Stimulated activated effector memory CD8-positive, alpha-beta T cell treated with anti-CD3 and anti-CD28 coated beads, Interleukin-12 subunit alpha, Interleukin-12 subunit beta, amount 100 ng/mL, for 72 hours (primary cell): ENCODE measurements at places on chromosomes 2 and 18.

GRCh38 chr18:3458952-3459853 is 9.2 kb downstream of the TGIF1 start:
- no peak for DNase-seq

- no peak for DNase-seq
Observed at GRCh38 chr18:58254873-58255511, 211.0 kb downstream of the NEDD4L start.

DNA sequence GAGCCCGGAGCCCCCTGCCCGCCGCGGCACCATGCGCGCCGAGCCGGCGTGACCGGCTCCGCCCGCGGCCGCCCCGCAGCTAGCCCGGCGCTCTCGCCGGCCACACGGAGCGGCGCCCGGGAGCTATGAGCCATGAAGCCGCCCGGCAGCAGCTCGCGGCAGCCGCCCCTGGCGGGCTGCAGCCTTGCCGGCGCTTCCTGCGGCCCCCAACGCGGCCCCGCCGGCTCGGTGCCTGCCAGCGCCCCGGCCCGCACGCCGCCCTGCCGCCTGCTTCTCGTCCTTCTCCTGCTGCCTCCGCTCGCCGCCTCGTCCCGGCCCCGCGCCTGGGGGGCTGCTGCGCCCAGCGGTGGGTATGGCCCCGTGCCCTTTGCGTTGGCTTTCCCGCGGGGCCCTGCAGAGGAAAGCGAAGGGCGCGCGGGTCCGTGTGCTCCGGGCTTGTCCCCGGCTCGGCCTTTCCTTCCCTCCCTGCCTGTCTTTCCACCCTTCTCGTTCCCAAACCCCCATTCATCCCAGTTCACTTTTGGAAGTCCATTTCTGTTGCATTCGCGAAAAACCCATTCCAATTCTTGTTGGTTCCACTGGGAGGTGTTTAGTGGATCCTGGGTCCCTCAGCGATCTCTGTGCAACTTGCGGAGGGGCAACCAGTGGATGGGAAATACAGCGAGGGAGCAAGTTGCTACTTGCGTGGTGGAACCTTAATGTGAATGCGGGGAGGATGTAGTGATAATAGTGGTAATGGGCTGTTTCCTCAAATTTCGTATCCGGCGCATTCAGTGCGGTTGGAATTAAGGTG is 599 bp downstream of the ADAM23 start:
- no peak for DNase-seq

DNA sequence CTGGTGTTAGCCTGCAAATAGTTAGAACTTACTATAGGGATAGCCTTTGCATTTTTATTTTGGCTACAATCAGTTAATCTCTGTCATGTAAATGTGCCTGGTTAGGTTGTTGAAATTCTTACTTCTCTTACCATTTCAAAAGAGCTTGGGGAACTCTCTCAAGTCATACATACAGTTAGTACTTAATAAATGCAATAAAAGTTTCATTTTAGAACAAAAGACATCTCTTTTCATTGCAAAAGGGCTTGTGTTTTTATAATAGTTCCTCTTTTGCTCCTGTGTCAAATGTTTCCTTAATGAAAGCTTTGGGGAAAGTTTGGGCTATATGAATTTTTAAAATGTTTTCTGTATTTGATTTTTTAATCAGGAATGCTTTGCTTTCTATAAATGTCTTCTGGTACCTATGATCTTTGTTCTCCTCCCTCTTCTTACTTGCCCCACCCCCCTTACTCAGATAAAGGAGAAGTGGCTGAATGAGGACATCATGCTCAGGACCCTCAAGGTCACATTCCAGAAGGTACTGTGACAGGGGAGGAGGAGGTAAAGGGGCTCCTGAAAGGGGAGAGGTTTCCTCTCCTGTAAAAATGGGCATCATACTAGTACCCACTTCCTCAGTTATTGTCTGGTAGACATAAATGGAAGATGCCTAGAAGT is 13.6 kb downstream of the PTPN18 start:
- no peak for DNase-seq
